SHP77 treated with DMSO at 0.1 percent for 48 hours (cell line): ENCODE measurements at places on chromosomes 12 and 14.
A peak's percentile ranks its signal among the peaks of the same experiment; 100 is the strongest.

DNA sequence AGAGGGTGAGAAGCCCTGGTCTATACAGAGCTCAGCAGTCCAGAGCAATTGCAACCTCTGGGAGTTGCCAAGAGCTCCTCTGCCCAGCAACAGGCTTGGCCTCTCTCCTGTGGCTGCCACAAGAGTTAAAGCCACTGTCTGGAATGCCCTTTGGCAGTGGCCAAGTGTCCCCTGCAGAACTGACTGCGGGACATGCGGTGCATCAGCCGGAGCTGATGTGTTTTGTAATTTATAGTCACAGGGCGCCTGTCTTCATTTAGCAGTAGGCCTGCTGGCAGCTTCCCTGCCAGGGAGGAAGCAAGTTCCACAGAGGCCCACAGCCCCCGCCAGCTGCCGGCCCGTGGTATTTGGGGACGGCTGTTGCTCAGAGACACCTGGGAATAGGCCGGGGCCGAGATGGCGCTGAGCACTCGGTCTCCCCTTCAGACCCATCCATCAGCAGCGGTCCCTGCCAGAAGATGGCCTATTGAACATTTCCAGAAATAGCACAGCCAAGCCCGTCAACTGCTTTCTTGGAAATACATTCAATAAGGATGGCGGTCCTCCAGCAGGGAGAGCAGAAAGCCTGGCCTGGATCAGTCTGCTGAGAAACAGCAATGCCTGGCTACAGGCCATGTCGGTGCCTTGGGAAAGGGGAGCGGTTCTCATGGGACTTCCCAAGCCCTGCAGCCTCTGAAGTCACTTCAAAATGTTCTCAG, 217.4 kb downstream of the CRADD start:
- DNase-seq, result no peak

DNA sequence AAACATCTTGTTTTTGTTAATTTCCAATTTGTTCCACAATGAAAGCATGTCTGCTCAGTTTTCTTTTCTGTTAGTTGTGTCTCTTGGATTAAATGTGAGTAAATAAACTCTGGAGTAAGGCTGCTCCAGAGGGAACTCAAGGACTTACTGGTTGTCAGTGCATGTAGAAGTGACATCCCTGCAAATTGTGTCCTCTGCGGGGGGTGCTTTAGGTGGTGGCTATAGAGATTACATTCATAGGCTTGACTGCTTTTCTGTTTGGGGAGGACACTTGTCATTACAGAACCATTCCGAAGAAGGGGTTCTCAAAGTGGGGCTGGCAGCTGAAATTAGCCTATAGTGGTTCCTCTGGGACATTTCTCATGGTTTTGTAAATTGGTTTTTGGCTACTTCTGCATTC, 8.8 kb downstream of the TMTC2 start:
- DNase-seq, result no peak

GRCh38 chr12:94290353-94290752, 142.0 kb downstream of the PLXNC1 start:
- no peak for DNase-seq

DNA sequence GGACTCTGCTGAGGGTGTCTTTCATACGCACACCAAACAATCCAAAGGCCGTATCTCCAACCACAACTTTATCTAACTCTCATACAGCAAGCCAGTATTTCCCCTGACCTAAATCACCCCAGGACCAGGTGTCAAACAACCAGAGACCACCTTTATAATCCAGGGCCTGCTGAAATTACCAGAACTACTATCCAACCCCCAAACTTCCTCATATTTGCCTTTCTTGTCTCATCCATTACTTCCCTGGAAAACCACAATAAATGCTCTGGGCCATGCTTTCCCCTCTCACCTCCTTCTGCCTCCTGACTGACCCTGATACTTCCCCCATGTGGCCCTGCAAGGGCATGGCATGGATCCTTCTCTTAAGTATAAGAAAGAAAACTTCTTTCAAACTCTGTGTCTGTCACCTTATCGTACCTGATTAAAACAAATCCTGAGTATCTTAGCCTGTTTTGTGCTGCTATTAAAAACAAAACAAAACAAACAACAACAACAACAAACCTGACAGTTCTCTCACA, 44.7 kb upstream of the CRACR2A start:
- DNase-seq, result no peak

DNA sequence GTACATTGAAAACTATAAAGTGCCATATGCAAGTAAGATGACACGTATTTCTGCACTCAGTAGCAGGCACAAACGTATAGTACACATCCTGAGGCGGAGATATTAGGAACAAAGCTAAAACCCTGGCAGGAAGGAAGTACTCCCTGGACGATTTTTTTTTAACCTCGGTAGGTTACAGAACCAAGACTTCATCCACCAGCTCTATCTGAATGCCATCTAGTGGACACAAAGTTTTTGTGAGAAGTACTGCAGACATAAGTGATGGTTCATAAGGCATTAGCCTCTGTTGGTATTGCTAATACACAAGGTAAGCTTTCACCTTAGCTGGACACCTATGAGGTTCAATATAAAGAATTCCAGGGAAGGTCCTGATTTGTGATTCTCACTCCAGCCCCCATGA, 83.0 kb upstream of the CCDC196 start:
- no peak for DNase-seq

GRCh38 chr14:82070040-82070439, 536.4 kb upstream of the SEL1L start:
- no peak for DNase-seq

DNA sequence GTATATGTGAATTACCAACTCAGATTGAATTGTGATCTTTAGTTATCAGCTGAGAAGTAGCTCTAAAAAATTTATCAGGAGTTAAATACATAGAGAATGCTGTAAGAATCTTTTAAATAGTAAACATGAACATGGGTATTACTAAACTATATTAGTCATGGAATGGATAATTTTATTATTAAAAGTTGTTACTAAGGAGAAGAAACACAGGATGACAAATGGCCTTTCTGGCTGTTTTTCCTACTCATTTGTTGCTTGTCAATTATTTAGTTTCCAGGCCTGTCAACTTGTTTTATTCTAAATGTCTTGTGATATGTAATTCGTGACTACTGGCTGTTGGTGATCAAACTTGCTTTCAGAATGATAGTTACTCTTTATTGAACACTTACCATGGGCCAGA, 58.7 kb downstream of the KTN1 start:
- no peak for DNase-seq

DNA sequence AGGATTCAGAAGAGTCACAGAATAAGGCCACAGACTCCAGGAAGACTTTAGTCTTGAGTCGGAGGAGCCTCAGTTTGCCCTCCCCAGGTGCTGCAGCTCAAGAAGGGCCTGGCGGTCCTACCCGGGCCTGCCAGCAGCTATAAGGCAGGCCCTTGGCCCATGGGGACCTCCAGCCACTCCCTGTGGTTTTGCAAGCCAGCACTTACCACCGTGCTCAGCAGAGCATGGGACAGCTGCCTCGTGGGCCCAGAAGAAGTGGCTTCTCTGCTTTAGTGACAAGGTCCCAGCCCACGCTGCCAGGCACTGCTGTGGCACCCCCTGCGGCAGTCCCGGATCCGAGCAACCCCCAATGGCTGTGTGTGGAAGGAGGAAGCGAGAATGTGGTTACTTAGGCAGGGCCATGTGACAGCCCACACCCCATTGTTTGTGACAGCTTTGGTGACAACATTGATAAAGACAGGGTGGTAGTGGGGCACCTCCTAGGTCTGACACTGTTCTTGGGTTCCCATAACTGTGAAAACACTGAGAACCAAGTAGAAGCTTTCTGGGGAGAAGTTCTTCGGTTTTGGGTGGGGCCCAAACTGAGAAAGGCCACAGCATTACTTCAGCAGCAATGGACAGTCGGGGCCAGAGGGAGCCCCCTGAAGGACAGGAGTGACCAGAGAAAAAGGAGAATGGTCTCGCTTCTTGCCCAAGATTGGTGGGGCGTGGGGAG, at the start of gene SELPLG:
Gene SELPLG, minus strand, starts transcription at position 361 of the 715 bp plus-strand sequence. CDS start 9,587 bp downstream, outside the sequence.
- no peak for DNase-seq

- no peak for DNase-seq
Observed at GRCh38 chr14:102811254-102811963, 34.2 kb downstream of the TRAF3 start.

- DNase-seq, result no peak
Observed at GRCh38 chr12:3160081-3160480, 82.9 kb downstream of the TSPAN9 start.

- peak; percentile 61 for DNase-seq
Observed at GRCh38 chr14:64196814-64197411, 97.3 kb downstream of the ESR2 start.

DNA sequence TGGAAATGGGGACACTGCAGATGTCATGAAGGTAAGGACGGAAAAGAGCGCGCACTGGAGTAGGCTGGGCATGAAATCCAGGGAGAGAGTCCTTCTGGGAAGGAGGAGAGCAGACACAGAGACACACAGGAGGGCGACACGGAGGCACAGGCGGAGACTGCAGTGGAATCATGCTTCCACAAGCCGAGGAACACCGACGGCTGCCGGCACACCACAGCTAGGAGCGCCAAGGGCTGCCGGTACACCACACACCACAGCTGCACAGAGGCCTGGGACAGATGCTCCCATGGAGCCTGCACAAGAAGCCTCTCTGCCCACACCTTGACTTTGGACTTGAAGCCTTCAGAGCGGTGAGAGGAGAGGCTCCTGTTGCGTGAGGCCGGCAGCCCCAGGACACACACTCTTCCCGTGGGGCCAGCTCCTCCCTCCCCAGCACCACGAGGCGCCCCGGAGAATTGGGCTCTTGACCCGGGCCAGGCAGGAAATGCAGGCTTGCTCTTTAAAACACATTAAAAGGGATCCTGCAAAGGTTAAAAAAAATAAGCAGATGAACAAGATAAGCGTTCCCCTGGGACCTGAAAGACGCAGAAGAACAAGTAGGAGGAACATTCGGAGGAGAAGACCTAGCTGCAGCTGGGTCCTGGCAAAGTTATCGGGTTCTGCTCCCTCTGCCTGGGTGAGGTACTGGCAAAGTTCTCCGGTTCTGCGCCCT, 28.3 kb upstream of the FZD10 start:
- DNase-seq, result no peak

GRCh38 chr14:94058128-94058673, 22.8 kb downstream of the DDX24 start:
- DNase-seq, result no peak

DNA sequence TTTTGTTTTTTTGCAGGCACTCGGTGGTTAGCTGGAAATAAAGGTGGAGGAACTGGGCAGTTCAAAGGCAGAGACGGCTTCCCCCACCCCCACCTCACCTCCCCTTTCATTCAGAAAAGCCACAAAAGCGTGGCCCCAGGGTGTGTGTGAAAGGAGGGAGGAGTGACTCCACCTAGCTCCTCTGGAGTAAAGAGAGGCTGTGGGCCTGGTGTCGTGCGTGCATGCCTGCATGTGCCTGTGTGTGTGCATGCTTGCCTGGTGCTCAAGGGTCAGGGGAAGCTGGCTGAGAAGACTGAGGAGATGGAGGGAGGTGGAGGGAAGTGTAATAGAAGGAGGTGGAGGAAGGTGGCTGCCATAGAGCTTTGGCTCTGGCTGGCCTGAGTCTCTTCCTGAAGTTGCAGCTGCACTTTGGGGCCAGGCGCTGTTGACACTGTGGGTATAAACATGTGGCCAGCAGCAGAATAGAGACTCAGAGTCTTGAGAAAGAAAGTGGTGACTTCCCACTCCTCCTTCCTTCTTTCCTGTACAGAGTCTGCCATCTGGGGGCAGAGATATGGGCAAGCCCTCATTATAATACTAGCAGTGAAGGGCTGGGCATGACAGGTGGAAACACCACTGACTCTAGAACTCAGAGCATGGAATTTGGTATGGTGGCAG, 36.9 kb upstream of the SINHCAF start:
- DNase-seq, result peak; percentile 68

- no peak for DNase-seq
Observed at GRCh38 chr14:51867741-51868140, 7.3 kb downstream of the GNG2 start.

GRCh38 chr14:61101803-61102548, 120.9 kb downstream of the SLC38A6 start:
- DNase-seq, result no peak
